Stimulated activated CD8-positive, alpha-beta memory T cell treated with anti-CD3 and anti-CD28 coated beads, Interleukin-12 subunit alpha, Interleukin-12 subunit beta, amount 100 ng/mL, for 4 hours (primary cell): ENCODE measurements at places on chromosomes 3 and 15.

- no peak for DNase-seq
These were observed 46.0 kb downstream of the GALK2 start for GRCh38 chr15:49215768-49216739.

DNA sequence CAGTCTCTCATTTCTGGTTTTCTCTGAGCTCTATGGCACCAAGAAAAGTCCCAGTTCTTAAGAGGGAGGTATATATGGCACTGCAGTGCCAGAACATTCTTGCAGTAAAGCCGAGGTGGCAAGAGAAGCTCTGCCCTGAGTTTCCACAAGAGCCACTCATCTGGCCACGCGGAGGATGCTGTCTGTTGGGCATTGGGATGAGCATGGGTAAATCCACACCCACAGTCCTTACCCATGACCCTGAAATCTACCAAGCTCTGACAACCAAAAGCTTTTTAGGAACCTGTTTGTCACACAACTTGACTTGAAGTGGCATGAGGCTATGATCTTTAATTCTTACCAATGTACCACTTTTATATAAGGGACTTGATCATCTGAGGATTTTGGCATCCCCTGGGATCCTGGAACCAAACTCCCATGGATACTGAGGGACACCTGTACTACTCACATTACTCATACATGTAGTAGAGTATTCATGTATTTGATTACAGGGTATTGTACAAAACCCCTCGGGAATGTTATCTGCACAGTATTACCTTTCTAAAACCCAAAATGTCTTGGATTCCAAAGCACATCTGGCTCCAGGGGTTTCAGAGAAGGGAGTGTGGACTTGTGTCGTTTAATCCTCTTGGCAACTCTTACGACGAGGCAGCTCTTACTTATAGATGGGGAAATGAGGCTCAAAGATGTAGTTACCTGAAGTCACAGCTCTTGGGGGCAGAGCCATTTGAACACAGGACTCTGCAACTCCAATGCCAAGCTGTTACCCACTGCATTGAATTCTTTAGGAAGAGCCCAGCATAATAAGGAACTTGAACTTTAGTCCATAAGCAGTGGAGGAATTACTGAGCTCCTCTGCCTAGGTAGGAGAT is 8.8 kb downstream of the RPL32 start:
- no peak for DNase-seq

GRCh38 chr15:71465131-71465955 is 345.0 kb upstream of the NR2E3 start:
- no peak for DNase-seq

DNA sequence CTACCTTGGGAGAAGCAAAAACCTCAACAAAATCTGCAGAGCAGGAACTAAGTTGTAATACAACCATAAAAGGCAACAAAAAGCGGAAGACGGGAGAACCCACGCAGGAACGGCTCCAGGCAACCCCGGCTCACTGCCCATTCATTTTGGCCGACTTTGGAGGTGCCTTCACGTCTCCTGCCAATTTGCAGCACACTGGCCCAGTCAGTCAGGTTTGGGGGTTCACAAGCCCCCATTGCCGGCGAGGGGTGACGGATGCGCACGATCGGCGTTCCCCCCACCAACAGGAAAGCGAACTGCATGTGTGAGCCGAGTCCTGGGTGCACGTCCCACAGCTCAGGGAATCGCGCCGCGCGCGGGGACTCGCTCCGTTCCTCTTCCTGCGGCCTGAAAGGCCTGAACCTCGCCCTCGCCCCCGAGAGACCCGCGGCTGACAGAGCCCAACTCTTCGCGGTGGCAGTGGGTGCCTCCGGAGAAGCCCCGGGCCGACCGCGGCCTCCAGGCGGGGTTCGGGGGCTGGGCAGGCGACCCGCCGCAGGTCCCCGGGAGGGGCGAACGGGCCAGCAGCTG is 463 bp downstream of the TERC start:
- DNase-seq = peak; percentile 54

- DNase-seq = no peak
These were observed 18.3 kb downstream of the RGMA start for GRCh38 chr15:93070551-93071296.

DNA sequence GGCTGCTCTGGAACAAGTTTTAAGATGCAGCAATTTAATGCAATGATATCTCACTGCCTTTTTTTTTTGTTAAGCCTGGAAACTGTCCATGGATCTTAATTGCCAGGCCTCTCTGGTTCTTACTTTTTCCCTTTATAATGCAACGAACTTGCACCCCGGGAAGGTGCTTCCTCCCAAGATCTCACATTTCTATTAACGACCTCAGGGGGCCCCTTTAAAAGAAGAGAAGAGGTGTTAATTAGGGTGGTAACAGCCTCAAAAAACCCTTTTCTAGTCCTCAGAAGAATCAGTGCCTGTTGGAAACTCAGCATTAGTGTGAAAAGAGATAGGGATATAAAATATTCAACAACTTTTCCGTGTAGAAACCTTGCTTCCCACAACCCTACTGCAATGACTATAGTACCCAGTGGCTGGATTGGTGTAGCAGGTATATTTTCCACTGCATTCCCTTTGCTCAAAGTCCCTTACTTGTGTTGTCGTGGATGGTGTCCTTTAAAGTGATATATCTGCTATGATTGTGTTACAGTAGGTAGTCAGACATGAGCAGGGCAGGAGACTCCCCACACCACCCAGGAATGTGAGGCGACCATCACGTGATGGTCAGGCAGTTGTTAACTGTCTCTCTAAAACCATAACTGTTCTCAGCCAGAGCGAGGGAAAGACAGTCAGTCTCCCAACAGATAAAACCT is 121.8 kb downstream of the CTNNB1 start:
- no peak for DNase-seq

DNA sequence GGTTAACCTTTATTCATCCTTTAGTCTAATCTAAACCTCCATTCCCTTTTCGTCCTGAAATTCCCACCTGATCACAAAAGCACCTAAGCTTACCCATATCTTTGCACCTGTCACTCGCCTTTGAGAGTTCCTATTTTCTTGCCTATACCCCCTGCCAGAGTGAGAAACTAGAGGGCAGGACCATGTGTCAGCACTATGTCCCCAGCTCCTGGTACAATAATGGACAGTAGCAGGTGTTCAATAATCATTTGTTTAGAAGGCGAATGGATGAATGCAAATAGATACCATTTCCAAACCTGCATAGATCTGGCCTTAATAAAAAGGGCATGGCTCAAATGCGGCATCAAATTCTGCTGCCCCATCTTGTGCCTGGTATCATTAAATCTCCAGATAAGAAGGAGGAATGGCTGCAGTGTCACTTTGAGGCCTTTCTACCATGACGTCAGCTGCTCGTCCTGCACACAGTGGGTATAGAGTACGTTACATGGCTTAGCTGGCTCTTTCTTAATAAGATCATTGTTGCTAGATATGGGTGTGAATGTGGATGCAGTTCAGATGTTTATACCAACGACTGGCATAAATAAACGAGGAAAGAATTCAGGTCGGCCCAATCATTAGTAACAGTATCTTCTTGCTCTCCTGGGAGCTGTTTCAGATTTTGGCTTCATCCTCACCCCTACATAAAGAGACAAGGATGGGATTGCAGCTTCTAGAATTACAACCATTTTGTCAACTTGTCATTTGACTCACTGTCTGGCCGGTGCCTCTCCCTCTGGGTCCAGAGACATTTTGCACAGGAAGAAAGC is 148.7 kb downstream of the RORA start:
- DNase-seq = no peak
